ENCODE measurements at places on chromosomes 16 and 17.

DNA sequence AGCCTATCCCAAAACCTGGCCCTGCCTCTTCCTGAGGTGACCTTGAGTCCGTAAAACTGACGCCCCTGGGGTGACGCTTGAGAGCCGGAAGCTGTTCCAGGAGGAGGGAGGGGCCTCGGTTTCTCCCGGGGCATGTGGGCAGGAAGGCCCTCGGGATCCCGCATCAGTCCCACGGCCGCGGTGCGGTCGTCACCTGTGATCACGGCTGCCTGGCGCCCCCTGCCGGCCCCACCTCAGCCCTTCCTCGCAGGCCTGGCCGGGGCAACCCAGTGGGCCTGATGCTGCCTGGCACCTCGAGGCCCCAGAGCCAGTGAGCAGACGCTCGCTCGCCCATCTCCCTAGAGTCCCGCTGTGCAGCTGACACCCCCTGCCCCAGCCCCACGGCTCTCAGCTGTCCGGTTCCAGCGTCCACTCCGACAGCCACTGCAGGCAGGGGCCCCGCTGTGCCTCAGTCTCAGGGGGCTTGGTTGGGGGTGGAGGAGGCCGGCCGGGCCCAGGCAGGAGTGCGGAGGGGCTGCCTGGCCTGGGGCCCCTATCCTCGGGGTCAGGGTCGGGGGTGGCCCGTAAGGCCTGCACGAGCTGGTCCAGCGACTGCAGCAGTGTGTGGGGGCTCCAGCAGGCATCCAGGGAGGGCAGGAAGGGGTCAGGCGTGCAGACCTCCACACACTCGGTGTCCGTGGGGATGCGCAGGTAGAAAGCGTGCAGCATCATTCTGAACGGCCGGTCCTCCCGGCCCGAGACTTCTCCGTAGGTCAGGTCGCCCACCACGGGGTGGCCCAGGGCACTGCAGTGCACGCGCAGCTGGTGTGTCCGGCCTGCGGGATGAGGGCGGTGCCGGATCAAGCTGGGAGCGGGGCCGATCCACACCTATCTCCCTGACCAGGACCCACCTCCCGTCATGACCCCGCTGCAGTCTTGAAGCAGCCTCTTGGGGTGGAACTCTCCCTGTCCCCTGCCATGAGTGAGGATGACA is 2.3 kb downstream of the RPUSD1 start:
- peak; percentile 93 for DNase-seq

DNA sequence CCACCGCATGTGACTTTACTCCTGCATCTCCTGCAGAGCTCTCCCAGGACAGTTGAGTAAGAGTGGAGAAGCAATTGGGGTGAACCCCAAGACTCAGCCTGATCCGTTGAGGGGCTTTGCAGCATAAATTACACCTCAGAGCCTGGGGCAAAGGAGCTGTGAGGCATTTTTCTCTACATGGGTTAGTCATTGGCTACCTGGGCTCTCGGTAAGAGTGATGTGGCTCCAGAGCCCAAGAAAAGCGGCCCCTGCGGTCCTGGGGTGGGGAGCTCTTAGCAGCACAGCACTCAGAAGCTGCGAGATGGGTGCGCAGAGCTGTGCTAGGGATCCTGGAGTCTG is 40.4 kb upstream of the C16orf78 start:
- DNase-seq: no peak

- DNase-seq: no peak
Measured at GRCh38 chr16:7335991-7336634, 3.5 kb downstream of the RBFOX1 start.

- DNase-seq: no peak
Measured at GRCh38 chr17:65545705-65546523, 15.5 kb downstream of the AXIN2 start.

DNA sequence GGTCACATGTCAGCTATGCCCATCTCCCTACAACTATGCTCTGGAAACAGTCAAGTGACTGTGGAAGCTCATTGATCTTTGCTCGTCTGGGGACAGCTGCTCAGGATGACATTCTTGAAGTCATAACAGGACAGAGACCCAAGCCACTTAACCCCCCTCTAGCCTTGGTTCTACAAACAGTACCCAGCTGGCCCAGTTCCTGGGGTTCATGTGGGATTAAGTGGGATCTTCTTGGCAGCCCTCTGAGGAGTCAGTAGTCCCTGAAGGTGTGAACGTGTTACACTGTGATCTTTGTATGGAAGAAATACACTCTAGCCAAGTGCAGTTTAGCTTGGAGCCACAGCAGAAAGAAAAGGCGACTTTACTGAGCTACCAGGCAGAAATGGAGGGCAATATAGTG is 25.8 kb downstream of the UBN1 start:
- no peak for DNase-seq

- no peak for DNase-seq
Measured at GRCh38 chr16:19242186-19242585, 43.3 kb upstream of the CLEC19A start.

DNA sequence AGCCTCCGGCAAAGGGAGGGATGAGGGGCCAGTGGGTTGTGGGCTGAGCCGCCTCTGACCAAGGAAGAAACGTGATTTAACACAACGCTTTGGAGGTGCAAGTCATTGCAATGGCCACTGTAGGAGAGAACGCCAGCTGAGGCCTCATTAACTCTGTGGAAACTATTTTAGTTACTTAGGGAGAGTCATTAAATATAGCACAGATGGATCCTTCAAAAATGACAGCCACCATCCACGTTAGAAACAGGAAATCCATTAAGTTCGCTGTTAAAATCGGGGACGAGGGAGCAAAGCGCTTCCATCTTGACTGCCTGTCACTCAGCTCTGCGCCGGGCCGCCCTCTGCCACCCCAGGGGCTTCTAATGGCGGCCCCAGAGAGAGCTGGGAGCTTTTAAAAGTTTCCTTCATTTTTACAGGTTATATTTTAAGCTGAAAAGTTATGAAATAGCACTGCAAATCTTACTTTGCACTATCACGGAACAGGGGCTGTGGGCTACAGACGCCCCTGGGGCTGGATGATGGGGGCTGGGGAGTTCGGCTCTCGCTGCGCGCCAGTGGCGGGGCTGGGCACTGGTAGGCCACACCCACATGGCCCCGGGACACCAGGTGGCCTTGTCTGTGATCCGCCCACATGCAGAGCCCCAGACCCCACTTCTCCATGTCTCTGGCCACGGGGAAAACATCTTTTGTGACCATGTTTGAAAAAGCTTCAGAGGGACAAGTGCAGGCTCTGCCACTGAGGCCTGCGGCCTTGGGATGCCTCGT is 54.6 kb downstream of the LMF1 start:
- DNase-seq: no peak

DNA sequence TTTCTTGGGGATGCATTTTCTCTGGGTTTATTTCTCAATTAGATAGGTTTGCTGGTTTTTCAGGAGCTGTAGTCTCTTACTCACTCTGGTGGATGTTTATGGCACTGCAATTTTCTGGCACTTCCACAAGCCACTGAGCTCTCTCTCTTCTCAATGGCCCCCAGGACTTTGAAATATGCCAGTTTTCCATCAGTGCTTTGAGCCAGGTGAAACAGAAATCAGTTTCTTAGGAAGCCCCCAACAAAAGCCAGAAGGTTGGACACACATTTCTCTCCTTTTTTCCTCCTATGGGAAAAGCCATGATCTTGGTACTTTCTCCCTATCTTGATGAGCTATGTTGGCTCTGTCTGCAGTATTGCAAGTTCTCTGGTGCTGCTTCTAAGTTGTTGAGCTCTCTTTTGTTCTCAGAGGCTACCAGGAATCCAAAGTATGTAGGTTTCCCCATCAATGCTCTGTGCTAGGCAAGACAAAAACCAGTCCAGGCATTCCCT is 90.7 kb upstream of the SMIM36 start:
- no peak for DNase-seq

GRCh38 chr16:76777721-76778465 is 413.1 kb upstream of the MON1B start:
- no peak for DNase-seq

DNA sequence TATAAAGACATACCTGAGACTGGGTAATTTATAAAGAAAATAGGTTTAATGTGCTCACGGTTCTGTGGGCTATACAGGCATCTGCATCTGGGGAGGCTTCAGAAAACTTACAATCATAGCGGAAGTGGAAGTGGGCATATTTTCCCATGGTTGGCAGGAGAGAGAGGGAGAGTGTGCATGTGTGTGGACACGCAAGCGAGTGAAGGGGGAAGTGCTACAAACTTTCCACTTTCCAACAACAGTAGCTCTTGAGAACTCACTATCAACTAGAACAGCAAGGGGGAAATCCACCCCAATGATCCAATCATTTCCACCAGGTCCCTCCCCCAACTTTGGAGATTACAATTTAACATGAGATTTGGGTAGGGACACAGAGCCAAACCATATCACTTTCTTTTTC is 11.1 kb downstream of the TAOK1 start:
- no peak for DNase-seq

- DNase-seq: no peak
Measured at GRCh38 chr16:47213761-47214440, 70.2 kb upstream of the NETO2 start.

- DNase-seq: no peak
Measured at GRCh38 chr17:74239172-74239571, 25.8 kb downstream of the TTYH2 start.

DNA sequence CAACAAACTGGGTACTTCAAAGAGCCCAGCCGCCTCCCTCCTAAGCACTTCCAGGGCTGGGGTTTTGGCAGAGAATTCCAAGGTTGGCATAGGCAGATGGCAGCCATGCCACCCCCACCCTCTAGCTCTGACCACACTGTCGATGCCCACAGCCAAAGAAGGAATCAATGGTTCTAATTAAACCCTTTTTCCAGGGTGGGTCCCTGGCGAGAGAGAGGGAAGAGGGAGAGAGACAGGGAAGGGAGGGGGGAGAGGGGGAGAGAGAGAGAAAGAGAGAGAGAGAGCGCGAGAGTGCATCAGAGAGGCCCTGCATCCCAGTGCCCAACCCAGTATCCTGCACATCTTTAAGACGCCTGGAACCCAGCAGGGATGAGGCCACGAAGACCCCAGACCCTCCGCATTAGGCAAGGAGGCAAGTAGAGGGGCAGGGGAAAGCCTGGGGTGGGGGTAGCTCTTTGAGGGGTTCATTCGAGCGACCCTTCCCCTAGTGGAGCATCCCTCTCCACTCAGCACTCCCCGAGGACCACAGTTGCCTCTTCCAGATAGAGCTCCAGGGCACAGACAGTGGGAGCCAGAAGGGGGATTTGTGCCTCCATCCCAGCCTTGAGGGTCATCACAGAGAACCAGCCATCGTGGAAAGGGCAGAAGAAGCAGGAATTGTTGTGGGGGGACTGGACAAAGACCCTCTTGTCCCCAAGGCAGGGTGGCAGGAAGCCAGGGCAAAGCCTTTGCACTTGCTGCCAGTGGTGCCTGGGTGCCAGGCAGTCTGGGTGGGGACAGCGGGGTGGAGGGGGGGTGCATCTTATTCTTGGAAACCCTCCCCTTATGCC is 2.6 kb downstream of the SRCIN1 start:
- DNase-seq: no peak

DNA sequence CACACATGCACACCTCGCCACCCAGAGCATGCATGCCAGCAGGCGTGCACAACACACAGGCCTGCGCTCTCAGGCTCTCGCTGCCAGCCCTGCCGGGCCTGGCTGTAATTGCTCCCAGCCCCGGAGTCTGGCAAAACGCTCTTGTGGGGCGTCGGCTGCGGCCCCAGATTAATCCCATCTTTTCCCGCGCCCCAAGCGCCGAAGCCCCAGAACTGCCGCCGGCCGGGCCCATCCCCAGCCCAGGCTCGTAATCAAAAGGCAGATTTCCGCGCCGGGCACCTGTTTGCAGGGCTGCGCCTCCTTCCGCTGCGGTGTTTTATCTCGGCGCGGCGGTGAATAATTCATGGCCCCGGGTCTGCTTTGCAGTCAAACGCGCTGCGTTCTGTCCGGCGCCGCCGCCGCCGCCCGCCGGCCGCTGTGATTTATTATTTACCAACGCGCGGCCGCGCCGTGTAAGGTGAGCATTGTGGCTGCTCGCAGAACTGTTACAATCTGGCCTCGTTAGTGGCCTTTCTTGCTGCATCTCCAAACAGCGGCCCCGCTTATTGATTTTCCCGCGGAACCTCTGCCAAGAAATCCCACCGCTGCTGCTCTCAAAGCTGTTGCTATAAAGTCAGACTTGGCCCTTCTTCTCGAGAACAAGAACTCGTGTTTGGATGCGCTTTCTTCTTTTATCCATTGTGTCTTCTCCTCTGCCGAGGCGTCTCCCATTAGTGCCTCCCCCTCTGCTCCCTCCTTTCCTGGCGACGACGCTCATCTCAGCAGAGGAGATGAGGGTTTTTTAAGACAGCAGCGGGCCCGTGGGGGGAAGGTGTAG is 126.1 kb downstream of the IRX5 start:
- DNase-seq: peak; percentile 49

- DNase-seq: no peak
Measured at GRCh38 chr16:78990309-78990701, 610.2 kb downstream of the MAF start.

- no peak for DNase-seq
Measured at GRCh38 chr17:52395308-52395707, 236.8 kb upstream of the CA10 start.

- DNase-seq: no peak
Measured at GRCh38 chr17:81049973-81050551, 15.1 kb downstream of the BAIAP2 start.

- DNase-seq: no peak
Measured at GRCh38 chr17:47700471-47701449, 6.8 kb downstream of the TBKBP1 start.

DNA sequence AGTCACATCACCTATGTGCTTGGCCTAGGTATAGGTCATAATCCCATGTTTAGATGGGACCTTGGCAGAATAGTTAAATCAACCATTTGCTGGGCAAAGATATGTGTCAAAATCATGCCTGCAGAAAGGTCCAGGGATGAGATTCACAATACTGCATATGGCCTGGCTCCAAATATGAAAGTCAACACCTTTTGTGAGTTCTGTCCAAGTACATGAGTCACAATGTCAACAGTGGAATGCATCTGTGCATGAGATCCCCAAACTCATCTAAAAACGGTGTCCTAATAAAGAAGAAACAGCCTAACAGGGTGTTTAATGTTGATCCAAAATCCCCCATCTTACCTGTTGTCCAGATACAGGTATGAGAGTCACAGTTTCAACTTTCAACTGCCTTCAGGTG is 1847.5 kb downstream of the TP53TG3F start:
- DNase-seq: no peak

DNA sequence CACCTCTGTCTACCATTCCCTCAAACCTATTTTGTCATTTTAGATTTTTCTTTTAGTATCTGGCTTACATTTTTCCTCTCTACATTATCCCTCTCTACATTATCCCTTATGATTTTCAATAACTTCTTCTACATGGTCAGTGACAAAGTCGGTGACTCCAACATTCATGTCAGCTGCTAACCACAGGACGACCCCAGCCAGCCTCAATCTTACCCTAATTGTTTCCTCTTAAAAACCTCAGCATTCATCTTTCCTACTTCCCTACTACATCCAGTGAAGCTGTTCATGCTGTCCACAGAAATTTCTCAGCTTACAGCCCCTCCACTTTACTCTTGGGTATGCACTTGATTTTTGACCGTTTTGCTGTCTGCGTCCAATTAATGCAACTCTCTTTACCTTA is 8.3 kb downstream of the MYH10 start:
- DNase-seq: no peak

Measured in activated CD8-positive, alpha-beta memory T cell treated with anti-CD3 and anti-CD28 coated beads, Interleukin-2, amount 50 U/mL, for 48 hours (primary cell).